ENCODE measurements at places on chromosomes 16 and 17.

DNA sequence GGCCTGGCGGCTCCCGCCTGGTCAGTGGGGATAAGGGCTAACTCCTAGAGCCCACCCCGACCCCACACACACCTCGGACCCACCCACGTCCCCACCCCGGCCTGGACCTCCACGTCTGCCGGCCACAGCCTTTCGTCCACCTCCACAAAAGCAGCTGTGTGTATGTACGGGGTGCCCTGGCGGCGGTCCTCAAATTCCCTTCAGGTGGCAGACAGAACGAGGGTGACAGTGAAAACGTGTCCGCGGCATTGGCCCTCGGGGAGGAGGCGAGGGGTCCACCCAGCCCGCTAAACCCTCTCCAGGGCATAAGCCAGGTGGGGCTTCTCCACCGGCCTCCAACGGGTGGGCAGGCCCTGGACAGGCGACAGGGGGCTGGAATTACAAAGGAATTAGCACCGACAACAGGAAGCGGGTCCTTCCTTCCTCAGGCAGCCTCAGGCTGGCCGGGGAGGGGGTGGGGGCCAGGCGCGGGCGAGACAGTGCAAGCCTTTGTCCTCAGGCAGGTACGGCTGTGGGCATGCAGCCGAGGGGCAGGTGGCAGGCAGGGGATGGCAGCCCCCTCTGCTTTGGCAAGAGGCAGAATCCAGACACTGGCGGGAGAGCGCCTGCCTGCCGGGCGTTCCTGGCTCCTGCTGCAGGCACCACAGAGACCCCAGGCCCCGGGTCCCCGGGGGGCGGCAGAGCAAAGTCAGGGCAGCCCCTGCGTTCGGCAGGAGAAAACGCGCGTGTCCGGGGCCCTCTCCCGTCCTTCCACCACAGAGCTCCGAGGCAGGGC, 12.3 kb upstream of the PITPNA start:
- DNase-seq: no peak

DNA sequence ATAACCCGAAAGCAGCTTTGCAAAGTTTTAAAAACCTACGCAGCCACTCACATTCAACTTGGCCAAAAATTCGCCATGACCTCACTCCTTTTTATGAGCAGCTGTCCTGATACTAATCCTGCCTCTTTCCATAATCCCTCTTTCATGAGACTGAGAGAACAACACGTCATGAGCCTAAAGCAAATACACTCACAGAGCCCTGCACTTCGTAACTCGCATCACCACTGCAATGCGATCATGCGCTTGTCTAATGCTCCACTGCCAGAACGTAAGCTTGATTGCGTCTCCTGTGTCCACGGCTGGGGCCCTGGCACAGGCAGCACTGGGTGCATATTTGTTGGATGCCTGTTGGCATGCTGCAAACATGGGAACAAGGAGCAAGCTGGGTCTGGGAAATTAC, 36.2 kb downstream of the CDRT4 start:
- DNase-seq: no peak

- no peak for DNase-seq
Measured at GRCh38 chr17:14016858-14017257, 52.4 kb upstream of the COX10 start.

DNA sequence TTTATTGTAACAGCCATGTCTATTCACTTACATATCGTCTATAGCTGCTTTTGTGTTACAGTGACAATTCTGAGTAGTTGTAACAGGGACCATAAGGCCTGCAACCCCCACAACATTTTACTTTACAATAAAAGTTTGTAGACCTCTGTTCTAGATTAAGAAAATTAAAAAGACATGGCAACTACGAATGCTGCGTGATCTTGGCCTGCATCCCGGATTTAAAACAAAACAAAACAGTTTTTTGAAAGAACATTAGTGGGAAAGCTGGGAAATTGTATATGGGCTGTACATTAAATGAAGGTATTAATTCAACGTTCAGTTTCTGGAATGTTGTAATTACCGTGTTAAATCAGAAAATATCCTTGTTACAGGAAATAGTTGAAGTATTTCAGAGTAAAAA, 64.1 kb downstream of the RMI2 start:
- DNase-seq: no peak

GRCh38 chr17:33664116-33664840, 371.2 kb upstream of the ASIC2 start:
- no peak for DNase-seq

- DNase-seq: no peak
Measured at GRCh38 chr17:42833767-42834422, 698 bp downstream of the PSME3 start.

GRCh38 chr16:6146874-6147425, 1049.4 kb upstream of the EEF2KMT start:
- DNase-seq: no peak

- DNase-seq: no peak
Measured at GRCh38 chr17:50331085-50331791, 14.7 kb upstream of the XYLT2 start.

GRCh38 chr17:73347351-73347750, 35.5 kb upstream of the CDC42EP4 start:
- DNase-seq: no peak

GRCh38 chr16:90016339-90016950, 2.8 kb downstream of the DBNDD1 start:
- DNase-seq: no peak

DNA sequence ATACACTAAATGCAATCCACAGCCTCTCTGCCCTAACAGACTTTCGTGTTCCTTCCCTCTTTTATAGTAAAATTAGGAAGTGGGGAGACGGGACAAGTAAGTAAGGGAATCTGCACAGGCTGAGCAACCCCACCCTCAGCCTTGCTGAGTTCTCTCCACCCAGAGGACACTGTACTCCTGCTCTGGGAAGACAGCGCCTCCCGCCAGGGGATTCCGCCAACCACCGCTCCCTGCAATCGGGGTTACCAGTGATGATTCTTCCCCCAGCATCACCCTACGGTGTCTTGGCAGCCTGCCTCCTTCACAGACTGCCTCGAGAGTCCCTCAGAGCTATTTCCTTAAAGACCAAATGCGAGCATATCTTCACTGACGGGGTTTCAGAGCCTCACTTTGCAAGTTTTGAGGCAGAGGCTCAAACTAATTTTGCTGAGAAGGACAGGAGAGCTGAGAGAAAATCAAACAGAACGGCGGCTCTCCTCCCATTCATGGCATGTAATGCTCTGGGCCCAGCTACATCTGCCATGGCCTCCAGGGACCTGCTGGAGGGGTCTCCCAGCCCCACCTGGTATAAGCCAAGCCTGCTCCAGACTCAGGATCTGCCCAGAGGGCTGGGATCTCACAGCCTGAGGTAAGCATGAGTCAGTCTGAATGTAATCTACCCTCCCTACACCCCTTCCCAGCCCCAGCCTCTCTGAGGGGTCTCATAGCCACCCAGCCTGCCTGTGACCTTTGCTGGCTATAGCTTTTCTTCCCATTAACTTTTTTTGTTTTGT, 22.7 kb upstream of the ASGR2 start:
- DNase-seq: no peak

- no peak for DNase-seq
Measured at GRCh38 chr16:69073181-69073702, 32.2 kb upstream of the HAS3 start.

DNA sequence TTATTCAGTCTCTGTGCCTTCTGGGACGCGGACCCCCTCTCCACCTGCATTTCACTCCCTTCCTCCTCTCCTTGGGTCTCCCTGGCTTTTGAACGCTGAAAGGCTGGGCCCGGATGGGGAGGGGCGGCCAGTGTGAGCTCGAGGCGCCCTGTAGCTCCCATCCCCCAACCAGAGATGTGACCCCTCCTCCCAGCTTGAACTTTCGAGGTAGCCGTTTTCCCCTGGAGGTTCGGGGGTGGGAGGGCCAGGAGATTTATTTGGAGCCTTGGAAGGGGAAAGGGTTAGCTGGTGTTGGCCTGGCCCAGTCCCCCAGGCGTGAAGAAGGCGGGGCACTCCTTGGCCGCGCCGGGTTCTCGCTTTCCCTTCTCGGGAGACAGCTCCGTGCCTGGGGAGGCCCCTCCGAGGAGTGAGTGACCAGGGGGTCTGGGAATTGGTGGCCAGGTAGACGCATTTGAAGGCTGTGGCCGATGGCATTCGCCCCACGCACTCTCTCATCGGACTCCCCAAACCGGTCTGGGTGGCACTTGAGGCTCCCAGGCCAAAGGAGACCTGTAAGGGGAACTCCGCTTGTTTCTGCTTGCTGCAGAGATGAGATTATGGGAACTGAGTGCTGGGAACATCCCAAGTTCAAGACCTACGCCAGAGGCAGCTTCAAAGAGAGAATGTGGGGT, 942 bp downstream of the LDAF1 start:
- no peak for DNase-seq

- DNase-seq: no peak
Measured at GRCh38 chr17:18961634-18962493, 9.9 kb downstream of the SLC5A10 start.

DNA sequence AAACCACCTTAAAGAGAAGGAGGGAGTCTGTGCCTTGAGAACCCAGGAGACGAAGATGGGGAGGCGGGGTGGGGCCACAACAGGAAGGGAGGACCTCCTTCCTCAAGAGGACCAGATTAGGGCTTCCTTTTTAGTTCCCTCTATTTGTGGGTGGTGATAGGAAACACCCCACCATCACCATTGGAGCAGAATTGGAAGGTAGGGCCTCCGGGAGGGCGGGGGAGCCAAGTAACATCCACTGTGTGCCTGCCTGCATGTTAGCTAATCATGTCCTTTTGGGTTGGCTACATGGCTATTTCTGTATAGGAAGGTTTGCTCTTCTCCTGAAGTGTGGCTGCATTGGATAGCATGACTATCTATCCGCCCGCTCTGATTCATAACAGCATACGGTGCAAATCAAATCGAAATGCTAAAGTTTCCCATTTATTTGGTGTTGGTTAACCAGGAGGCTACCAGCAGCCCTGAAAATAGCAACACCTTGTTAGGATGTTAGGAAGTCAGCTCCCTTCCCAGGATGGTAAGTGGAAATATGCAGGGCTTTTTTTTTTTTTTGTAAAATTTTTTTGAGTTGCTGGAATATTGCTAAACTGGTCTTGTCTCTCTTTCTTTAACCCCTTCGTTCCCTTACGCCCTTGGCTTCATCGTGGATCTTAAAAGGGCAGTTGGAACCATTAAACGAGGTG, 4.2 kb downstream of the SYT17 start:
- DNase-seq: no peak

DNA sequence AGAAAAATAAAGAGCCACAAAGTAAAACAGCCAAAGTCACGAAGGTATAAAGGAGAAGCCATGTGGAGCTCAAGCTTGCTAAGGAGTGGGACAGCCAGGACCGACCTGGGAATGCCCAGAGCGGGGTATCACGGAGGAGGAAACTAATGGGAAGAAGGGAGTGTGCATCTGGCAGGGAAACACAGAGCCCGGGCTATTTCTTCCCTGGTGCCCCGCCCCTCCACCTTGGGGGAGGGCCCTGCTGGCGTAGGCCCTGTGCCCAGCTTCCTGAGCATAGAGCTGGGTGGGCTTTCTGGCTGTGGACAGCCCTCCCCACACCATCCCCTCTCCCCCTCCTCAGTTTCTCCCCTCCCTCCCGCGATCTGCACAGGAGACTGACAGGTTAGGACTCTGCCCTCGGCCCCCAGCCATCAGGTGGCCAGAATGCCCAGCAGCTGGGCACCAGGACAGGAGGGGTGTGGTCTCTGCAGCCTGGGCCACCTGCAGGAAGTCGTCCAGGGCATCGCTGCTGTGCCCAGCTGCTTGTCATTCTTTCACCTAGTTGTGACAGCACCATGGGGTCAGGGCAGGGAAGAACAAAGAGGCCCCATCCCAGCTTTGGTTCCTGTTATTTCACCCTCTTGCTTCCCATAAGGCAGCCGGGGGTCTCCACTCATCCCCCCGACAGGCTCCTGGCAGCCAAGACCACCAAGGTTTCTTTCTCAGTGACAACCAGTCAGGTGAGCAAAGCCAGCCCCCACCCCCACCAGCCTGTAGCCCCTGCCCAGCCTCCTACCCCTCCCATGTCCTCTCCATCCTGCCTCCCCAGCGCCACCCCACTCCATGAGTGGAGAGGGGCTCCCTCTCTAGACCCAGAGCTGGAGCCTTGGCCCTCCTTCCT, 7.1 kb upstream of the DCAF7 start:
- DNase-seq: no peak

- no peak for DNase-seq
Measured at GRCh38 chr16:47851146-47851545, 304.6 kb downstream of the ABCC12 start.

DNA sequence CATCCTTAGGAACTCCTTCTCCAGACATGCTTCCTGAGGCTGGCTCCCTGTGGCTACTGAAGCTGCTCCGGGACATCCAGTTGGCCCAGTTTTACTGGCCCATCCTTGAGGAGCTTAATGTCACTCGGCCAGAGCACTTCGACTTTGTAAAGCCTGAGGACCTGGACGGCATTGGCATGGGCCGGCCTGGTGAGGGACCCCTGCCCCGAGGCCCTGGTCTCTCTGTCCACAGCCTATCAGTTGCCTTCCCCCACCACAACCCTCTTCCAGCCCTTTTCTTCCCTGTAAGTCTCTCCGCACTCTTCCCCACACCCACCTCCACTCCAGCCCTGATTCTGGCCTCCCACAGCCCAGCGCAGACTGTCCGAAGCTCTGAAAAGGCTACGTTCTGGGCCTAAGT, 2.0 kb downstream of the TNK1 start:
- no peak for DNase-seq

DNA sequence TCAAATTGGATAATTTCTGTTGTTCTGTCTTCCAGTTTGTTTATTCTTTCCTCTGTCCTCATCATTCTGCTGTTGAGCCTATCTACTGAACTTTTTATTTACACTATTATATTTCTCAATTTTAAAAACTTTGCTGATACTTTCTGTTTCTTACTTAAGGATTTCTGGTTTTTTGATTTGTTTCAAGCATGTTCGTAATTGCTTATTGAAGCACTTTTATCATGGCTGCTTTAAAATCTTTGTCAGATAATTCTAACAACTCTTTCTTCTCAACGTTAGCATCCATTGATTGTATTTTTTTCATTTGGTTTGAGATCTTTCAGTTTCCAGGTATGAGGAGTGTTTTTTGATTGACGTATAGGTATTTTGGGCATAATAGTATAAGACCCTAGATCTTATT, 116.9 kb downstream of the PHKB start:
- DNase-seq: no peak

DNA sequence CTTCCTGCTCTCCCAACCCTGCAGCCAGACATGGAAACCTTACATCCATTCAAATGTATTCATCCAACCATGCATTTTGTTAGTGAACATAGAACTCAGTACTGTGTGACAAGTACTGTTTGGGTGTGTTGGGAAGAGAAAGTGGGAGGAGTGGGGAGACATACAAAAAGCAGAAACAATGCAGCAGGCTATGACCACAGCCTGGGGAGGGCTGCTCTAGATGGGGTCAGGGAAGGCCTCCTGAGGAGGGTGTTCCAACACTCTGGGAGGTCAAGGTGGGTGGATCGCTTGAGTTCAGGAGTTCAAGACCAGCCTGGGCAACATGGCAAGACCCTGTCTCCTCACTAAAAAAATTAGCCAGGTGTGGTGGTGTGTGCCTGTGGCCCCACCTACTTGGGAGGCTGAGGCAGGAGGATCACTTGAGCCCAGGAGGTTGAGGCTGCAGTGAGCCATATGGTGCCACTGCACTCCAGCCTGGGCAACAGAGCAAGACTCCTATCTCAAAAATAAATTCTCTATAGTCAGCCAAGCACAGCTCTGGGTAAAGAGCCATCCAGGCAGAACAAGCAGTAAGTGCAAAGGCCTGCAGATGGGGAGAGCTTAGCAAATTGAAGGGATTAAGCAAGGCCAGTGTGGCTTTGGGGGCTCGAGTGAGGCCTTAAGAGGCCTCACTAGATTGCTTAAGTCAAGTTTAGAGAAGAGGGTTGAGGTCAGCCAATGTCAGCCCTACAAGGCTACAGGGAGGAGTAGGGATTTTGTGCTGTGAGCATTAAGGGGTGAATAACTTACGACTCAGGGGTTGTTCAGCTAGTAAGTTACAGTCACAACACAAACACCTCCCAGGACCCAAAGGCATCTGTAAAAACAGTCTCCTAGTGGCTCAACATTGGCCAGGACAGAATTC, 5.5 kb downstream of the SLC13A2 start:
- no peak for DNase-seq
